ENCODE measurements at places on chromosomes 1 and 21.
A peak's percentile ranks its signal among the peaks of the same experiment; 100 is the strongest.

- no peak for DNase-seq
These were observed 430.1 kb upstream of the ESRRG start for GRCh38 chr1:217153361-217153760.

DNA sequence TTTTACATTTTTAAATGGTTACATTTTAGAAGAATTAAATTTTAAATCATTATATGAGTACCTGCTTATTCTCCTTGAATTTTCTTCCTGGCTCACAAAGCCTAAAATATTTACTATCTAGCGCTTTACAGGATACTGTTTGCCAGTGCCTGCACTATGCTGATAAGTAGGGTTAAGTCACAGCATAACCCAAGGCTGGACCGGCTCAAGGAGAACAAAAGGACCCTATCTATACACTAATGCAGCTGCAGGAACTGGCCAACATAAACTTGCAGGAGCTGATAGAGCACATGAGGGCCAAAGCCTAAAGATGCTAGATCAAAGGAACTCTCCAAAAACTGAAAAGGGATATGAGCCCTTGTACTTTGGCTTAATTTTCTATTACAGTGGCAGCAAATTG, 1086.9 kb upstream of the TMPRSS15 start:
- DNase-seq, result no peak

- DNase-seq, result no peak
These were observed 78.3 kb downstream of the NOS1AP start for GRCh38 chr1:162147760-162148159.

GRCh38 chr1:204323887-204324286, 35.8 kb downstream of the PLEKHA6 start:
- peak; percentile 45 for DNase-seq

- DNase-seq, result no peak
These were observed 309.7 kb upstream of the LYPLAL1 start for GRCh38 chr1:218863987-218864386.

- no peak for DNase-seq
These were observed 819.3 kb downstream of the BRINP3 start for GRCh38 chr1:189658381-189658780.

GRCh38 chr1:115458426-115459114, 120.5 kb upstream of the NGF start:
- DNase-seq, result no peak

DNA sequence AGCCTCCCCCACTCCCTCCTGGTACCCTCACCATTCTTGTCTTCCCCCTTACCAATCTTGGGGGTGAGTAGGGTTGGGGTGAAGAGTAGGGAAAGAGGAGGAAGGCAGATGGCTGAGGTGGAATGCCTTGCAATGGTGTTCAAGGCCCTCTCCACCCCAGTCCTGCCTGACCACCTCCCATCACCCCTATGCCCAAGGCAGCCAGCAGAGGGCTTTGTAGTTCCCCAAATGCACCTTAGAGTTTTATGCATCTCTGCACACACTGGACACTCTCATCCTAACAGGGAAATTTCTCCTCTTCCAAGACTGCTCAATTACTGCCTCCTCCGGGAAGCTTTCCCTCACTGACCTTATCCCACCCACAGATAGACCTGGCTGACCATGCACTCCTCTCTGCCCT, 15.4 kb downstream of the KIF17 start:
- no peak for DNase-seq
